ENCODE measurements at places on chromosomes 4 and X.

DNA sequence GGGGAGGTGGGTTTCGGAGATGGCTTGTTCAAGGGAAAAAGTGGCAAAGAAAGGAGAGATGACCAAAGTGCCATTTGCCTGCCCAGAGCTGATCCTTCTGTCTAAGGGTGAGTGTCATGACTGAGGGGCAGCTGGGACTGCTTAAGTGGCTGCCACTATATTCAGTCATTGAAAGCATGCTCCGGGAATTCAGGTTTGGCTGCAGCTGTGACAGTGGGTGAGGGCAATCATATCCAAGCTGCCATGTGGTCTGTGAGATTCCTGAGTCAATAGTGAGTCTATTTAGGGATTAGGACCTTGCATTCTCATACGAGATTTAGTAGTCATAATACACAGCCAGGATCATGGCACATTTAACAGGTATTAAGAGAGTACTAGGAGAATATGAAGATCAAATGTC is 138.8 kb upstream of the BANK1 start:
- DNase-seq = no peak

DNA sequence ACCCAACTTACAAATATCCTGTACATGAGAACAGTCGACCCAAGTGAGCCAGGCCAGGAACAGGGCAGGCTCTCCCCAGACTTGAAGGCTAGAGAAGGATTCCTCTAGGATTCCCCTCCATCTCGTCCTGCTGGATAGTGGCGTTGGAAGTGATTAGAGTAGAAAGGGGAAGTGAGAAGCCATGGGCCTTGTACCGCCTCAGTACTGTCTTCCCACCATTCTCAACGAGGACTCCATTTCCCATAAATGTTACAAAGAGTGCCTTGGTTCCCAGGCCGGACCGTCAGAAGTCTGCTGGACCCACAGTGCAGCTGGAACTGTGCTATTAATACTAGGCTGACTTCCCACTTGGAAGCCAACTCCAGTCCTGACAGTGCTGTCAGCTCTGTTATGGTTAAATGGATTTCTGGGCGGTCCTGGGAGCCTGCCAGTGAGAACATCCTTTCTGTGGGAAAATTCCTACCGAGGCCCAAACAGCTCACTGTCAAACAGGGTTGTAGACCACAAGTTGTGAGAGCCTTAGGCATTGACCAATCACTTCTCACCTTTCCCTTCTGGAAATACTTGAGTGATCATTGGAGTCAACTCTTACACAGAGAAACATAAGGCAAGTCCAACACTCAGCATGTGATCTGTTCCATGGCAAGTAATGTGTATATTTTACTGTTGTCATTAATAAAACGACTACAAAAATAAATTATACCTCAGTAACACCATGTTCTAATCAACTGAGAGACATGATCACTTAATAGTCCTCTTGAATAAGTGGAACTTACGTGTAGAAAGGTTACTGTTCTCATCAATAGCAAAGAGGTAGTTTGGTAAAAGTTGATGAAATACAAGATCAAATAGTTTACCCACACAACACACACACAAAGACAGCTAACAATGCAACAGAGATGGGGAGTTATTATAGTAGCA is 58.4 kb downstream of the AMELX start:
- DNase-seq = no peak

DNA sequence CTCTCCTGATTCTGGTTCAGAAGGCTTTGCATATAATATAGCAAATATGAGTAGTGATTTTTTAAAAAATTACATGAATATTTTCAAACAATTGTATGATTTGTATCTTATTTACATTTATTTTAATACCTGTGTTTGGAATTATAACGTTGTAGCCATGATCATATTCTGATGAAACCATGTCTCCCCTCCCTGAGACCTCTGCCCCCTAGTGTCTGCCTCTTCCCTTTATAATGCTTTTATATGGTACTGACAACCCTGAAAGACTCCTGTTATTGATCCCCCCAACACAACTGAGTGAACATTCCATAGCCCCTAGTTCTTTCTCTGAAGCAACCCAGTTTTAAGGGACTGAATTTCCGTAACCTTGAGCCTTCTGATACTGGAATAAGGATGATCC is 187.4 kb downstream of the SOX3 start:
- no peak for DNase-seq

DNA sequence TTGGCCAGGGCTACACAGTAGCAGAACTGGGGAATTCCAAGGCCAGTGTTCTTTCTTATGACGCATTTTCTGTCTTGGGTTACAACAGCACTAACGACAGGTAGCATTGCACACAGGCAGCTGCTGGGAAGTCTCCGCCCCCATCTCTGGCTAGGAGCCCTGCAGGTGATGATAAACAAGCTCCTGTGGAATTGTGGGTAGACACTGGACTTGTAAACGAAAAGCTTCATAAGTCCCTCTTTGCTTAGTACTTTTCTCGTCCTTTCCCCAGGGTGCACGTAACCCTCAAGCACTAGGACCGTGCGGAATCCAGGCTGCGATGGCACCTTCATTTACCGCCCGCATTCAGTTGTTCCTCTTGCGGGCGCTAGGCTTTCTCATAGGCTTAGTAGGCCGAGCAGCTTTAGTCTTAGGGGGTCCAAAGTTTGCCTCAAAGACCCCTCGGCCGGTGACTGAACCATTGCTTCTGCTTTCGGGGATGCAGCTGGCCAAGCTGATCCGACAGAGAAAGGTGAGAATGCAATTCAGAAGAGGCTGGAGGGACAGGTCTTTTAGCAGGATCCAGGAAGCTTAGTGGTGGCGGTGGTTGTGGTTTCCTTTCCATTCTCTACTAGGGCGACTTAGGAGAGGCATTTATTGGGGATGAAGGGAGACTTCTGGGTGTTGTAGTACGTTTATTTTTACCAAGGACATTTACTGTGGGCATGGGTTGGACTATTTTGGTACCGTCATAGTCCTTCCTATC is at the start of gene FAAH2:
Gene FAAH2, plus strand, starts transcription at position 200 of the 745 bp plus-strand sequence. Its CDS starts 120 bp downstream, at position 320.
- peak; percentile 66 for DNase-seq

GRCh38 chr4:7811536-7812191 is 128.0 kb downstream of the AFAP1 start:
- DNase-seq = no peak

- DNase-seq = no peak
Measured at GRCh38 chr4:101941816-101942358, 151.4 kb downstream of the BANK1 start.

GRCh38 chr4:141158219-141158618 is 24.9 kb upstream of the RNF150 start:
- DNase-seq = no peak

- peak; percentile 59 for DNase-seq
Measured at GRCh38 chrX:270848-271367, 10.3 kb upstream of the PLCXD1 start.

DNA sequence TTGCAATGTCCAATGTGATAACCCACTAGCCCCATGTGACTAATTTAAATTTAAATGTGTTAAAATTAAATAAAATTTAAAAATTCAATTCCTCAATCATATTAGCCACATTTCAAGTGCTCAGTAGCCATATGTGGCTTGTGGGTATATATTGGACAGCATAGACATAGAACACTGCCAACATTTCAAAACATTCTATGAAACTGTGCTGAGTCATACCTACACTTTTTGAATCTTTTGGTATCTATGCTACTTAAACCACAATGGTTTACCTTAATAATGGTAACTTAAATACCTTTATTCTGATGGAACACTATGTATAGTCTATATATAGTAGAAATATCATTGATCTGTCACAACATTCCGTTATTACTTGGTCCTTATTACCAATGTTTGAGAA is 223.4 kb upstream of the ATOH1 start:
- DNase-seq = no peak

DNA sequence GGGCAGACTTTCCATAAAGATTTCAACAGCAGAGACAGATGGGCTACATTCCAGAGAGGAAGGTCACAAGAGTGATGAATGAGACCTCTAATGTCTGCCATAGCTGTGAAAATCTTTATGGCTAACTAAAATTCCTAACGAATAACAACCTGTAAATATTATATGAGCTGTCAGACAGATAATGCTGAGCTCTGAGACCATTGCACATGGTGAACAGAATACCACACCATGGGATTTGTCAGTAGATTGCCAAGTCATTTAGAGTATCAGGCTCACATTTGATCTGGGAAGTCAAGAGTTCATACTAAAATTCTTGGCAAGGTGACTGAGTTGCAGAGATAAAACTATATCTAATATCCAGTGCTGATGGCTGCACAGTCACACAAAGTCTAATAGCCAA is 259.2 kb upstream of the FTHL17 start:
- no peak for DNase-seq

DNA sequence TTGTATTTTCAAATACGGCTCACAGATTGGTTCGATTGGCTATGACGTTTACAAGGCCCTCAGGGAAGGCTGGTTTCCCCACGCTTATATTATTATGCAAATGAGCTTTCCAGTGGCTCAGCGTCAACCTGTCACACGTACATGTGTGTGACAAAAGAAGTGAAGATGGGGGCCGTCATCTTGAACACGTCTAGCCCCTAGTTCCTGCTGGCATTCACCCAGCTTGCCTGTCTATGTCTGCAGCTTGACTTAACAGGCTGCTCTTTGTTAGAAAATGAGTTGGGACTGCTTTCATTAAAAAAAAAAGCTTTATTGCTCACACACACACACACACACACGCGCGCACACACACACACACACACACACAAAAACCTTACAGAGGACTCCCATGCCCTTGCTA is 283.6 kb upstream of the CTSO start:
- DNase-seq = no peak

DNA sequence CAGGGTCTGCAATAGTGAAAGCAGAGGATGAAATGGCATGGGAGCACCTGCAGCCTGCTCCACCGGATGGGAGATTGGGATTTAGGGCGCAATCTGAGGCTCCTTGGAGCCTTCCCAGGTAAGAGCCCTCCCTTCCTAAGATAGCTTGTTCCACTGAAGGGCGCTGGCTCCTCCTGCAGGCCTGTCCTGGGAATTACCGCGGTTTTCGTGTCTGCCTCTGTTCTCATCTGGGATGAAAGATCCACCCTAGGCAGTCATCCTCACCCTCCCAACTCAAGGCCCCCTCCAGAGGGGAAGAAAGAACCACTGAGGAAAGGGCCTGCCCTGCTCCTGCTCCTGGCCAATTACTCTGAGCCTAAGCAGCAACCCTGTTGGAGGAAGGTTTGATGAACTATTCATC is 547.5 kb downstream of the SMARCA1 start:
- DNase-seq = peak; percentile 80

DNA sequence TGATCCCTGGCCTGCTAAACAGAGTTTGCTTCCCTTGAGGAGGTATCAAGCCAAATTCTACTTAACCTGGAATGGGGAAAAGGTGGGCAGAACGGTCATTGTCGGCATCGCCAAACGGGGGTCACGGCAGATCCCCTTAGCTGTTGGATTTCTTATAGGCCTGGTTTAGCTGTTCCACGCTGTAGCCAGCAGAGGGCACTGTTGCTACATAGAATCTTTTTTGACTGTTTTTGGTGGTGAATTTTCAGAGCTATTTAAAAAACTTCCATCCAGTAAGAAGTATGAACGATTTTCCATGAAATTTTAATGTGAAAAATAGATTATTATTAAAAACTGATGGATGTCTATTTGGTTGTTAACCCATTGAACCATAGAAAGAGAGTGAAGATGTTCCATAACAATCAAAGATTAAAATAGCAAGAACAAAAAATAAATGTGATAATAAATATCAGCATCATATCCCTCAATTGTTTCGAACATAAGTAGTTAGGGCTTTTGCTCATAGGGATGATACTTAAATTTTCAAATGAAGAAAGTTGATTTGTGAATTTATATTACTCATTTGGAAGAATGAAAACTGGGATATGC is 56.6 kb downstream of the LINC00632 start:
- DNase-seq = peak; percentile 43

- DNase-seq = no peak
Measured at GRCh38 chr4:184487503-184487902, 13.2 kb upstream of the IRF2 start.

- no peak for DNase-seq
Measured at GRCh38 chr4:21953653-21954052, 5.1 kb upstream of the KCNIP4 start.

DNA sequence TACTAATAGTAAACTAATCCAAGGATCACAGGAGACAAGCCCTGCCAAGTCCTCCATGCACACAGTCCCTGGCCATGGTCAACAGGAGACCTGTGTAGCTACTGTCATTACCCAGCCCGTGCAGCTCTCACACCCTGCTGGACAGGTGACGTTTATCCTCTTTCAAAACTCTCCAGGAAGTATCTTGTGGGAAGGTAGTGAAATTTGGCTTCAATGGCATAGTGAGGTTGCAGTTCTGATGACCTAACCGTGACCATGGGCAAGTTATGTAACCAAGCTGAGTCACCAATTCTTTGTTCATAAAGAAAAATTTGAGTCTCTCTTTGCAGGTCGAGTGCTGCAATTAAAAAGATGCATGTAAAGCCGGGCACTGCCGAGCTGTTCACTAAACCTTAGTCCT is 11.3 kb upstream of the SLC2A9 start:
- peak; percentile 3 for DNase-seq

DNA sequence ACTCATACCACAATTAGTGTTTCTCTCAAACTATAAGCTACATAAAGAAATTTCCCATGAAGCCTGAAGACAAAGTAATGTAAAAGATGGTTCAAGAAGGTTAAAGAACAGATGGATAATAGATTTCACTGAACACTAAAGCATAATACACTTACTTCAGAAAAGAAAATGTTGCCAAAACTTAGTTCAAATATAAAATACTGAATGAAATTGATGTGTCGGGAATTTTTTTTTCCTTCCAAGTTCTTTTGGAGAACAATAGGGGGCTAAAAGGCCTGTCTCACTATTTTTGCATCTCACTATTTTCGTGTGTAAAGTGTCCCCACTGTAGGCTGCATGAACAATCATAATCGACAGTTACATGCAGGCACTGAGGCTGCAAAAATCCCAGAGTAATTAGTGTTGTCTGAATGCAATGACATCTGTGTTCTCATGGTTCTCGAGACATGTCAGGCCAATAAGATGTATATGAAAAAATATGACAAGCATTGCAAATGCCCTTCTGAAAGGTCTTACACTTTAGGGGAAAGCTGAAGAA is 11.9 kb upstream of the MAB21L2 start:
- no peak for DNase-seq

GRCh38 chrX:116232833-116233232 is 62.3 kb downstream of the AGTR2 start:
- DNase-seq = no peak

DNA sequence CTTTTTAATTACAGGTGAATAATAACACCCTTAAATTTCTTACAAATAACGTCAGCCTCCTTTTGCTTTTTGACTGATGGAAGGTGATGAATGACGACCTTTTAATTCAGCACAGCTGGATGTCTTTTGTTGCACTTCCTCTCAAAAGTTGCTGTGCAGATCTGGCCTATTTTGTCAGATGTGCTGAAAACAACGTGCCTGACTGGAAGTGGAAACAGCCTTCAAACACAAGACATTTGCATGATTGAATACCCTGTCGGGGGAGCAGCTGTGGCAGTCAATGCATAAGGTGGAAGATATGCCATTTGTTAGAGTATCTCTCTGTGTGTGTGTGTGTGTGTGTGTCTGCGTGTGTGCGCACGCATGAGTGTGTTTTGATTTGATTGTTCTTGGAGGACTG is 579.7 kb downstream of the SPRY1 start:
- DNase-seq = no peak

GRCh38 chr4:10732235-10732913 is 47.8 kb upstream of the CLNK start:
- no peak for DNase-seq
